GM13976 (cell line): ENCODE measurements at places on chromosomes 11 and 22.

- DNase-seq = peak; percentile 62
Measured at GRCh38 chr11:64259533-64260067, 8.3 kb downstream of the PLCB3 start.

DNA sequence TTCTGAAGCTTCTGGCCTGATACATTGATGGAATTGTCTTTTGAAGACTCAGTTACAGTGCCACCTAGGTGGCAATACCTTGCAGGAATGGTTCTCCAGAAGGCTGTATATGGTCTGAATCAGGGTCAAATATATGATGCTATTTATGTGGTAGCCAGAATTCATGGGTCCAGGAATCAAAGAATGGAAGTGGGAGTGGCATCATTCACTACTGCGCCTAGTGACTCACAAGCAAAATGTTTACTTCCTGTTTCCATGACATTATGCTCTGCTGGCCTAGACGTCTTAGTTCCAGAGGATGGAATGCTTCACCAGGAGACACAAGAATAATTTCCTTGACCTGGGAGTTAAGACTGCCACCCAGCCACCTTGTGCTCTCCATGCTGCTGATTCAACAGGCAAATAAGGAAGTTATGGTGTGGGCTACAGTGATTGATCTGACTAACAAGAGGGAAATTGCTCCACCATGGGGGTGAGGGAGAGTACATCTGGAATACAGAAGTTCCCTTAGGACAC, 491.8 kb downstream of the ETS1 start:
- DNase-seq = no peak

- no peak for DNase-seq
Measured at GRCh38 chr11:20605602-20606091, 6.2 kb downstream of the SLC6A5 start.

GRCh38 chr11:59559886-59560285, 48.5 kb downstream of the OR4D9 start:
- DNase-seq = no peak

GRCh38 chr11:114087025-114087424, 27.5 kb downstream of the ZBTB16 start:
- DNase-seq = peak; percentile 3

GRCh38 chr11:24064309-24064903, 432.4 kb upstream of the LUZP2 start:
- no peak for DNase-seq

DNA sequence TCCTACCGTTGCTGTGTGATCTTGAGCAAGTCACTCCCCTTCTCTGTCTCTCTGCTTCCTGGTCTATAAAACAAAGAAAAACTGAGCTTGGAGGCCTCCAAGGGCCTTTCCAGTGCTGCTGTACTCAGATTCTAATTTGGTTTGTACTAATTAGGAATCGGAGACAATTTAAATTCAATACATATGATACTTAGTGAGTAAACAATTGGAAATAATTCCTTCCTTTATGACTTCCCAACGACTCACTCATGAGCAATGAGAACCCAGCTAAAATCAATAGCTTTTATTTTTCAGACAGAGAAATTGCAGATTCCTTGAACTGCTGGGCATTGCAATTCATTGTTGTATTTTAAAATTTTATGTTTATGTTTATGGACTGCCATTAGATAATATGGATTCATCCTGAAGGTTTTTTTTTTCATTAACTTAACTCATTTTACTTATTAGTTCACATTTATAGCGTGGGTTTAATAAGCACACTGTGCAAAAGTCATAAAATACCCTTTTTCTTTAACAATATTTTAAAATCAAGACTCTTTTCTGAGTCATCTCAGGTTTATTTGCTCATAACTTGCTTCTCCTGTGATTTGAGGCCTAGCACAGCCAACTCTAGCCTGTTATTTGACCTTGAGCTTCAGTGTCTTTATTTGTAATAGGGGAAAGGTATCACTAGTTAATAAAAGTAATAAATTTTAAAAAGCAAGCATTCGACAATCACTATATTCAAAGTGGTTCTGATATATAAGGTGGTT, 95.8 kb downstream of the TP53I11 start:
- DNase-seq = no peak

DNA sequence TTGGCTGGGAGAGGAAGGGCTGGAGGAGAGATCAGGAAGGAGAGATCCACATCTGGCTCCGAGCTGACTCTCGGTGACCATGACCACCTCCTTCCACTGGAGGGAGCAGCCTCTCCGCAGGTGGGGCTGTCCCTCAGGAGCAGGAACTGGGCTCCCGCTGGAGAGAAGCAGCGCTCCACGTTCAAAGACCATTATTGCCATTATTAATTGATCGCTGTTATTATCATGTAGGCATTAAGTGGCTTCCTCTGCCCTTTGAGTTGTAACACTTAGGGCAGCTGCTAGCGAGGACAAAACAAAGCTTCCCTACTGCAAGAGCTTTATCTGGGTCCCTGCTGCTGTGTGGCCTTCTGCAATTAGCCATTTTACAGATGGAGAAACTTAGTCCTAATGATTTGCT, 251.9 kb downstream of the ST3GAL4 start:
- DNase-seq = peak; percentile 69

DNA sequence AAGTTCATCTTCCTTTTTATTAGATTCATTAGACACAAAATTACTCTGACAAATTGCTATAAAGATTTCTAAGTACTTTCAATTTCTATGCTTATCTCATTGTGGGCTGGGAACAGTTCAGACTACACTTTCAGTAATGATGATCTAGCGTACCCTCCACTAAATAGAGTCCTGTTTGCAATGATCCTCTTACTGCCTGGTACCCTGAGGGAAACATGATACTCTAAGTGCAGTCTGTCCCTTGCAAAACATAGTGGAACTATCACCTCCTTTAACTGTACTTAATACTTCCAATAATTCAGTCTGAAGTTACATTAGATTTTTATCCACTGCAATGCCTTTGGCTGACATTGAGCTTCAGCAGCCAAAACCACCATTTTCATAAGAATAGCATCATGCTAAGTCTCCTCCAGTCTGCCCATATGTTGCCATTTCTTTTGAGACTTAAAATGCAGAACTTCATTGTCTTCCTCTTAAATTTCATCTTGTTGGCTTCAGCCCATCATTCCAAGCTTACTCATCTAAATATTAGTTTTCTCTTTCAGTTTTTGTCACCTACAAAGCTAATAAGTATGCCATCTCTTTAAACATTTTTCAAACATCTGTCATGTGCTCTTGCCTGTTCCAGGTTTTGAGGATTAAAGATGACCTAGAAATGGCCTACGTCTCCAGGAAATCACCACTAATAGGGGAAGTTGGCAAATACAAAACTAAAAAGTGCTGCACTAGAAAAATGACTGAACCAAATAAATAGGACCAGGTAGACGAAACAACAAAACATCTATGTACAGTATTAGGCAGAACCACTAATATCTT, 55.5 kb downstream of the PAK1 start:
- DNase-seq = peak; percentile 37

GRCh38 chr22:31970490-31971444, 26.4 kb downstream of the YWHAH start:
- peak; percentile 95 for DNase-seq

- no peak for DNase-seq
Measured at GRCh38 chr11:95625164-95625900, 164.2 kb downstream of the FAM76B start.

- no peak for DNase-seq
Measured at GRCh38 chr11:47149782-47150181, 26.9 kb downstream of the ARFGAP2 start.
